ENCODE measurements at places on chromosomes 12 and 14. TPM values are rescaled to one million over a fixed set of nuclear protein-coding genes. Genes with fewer than 3 reads are reported as not detected.

- DNase-seq, result no peak
Observed at GRCh38 chr14:21098892-21099595, 589 bp upstream of the ZNF219 start.

Gene CALCOCO1
- 15.1 TPM for total RNA-seq

Gene CLEC9A
- not detected for total RNA-seq

Gene AJUBA
- total RNA-seq, result 70.2 TPM

Gene SMCO2
- total RNA-seq, result not detected

Gene MYF6
- total RNA-seq, result not detected

Measured in Daoy (cell line).